ENCODE measurements at places on chromosomes 5 and 9. TPM values are rescaled to one million over a fixed set of nuclear protein-coding genes. Genes with fewer than 3 reads are reported as not detected.

The ARID3C gene
- total RNA-seq = 0.48 TPM

The SHOC1 gene
- total RNA-seq = not detected

The ANKRD34B gene
- 1.5 TPM for total RNA-seq

The RNF44 gene
- 36.6 TPM for total RNA-seq

The TAF1L gene
- total RNA-seq = not detected

The HMMR gene
- 7.1 TPM for total RNA-seq

The PCDHGA8 gene
- total RNA-seq = 1.0 TPM

The NAIP gene
- 2.3 TPM for total RNA-seq

The CCL27 gene
- total RNA-seq = not detected

The FIBCD1 gene
- 2.3 TPM for total RNA-seq

The WDR31 gene
- 3.0 TPM for total RNA-seq

The PCA3 gene
- total RNA-seq = not detected

The SPATA31C1 gene
- total RNA-seq = not detected

The ANKRD31 gene
- 0.21 TPM for total RNA-seq

The IRX4 gene
- total RNA-seq = 0.92 TPM

The SELENOP gene
- 17.3 TPM for total RNA-seq

The CTXN3 gene
- total RNA-seq = not detected

The COMMD10 gene
- total RNA-seq = 32.0 TPM

The PCDHGA1 gene
- total RNA-seq = 0.68 TPM

The ELOVL7 gene
- 31.6 TPM for total RNA-seq

The GLRA1 gene
- not detected for total RNA-seq

The KLF9 gene
- total RNA-seq = 11.0 TPM

The SLC6A18 gene
- total RNA-seq = not detected

The CAMK4 gene
- 0.75 TPM for total RNA-seq

The FOXD4L4 gene
- not detected for total RNA-seq

The TRPM6 gene
- 0.07 TPM for total RNA-seq

The PCDHB13 gene
- 1.9 TPM for total RNA-seq

The CLK4 gene
- total RNA-seq = 9.7 TPM

Measured in kidney epithelial cell (primary cell).